Immature natural killer cell (primary cell): ENCODE measurements at places on chromosomes 12 and 14.

DNA sequence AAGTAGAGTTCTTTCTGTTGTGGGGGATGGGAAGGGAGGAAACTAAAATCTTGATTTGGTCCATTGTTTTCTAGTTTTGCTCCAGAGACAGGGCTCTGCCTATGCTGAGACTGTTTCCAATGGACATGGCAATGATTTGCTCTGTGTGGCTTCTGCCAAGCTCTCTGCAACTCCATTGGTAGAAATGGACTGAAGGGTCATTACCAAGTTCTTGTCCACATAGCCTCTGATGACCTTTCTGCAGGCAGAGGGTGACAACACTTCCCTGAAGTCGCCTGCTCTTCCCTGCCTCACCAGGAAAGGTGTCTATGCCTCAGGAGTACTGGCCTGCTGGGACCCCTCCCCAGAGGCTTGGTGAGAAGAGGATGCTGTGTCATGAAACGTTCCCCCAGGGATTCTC lies 39.5 kb upstream of the NOS1 start:
- no peak for DNase-seq
- H3K27ac ChIP-seq, result no peak overlapping the region
- no peaks in the 10 kb centered on the region for H3K4me1 ChIP-seq
- H3K4me3 ChIP-seq, result no peak overlapping the region

GRCh38 chr14:23612354-23612732 lies 23.8 kb upstream of the DHRS2 start:
- H3K4me3 ChIP-seq, result no peak overlapping the region
- H3K27me3 ChIP-seq, result peaks cover 2% of the 10 kb centered on the region
- H3K36me3 ChIP-seq, result no peaks in the 10 kb centered on the region
- no peak overlapping the region for H3K27ac ChIP-seq

DNA sequence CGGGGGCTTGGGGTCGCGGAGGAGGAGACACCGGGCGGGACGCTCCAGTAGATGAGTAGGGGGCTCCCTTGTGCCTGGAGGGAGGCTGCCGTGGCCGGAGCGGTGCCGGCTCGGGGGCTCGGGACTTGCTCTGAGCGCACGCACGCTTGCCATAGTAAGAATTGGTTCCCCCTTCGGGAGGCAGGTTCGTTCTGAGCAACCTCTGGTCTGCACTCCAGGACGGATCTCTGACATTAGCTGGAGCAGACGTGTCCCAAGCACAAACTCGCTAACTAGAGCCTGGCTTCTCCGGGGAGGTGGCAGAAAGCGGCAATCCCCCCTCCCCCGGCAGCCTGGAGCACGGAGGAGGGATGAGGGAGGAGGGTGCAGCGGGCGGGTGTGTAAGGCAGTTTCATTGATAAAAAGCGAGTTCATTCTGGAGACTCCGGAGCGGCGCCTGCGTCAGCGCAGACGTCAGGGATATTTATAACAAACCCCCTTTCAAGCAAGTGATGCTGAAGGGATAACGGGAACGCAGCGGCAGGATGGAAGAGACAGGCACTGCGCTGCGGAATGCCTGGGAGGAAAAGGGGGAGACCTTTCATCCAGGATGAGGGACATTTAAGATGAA lies 630 bp downstream of the FOS start:
- peaks cover 69% of the 10 kb centered on the region for H3K4me1 ChIP-seq
- H3K36me3 ChIP-seq, result peaks cover 13% of the 10 kb centered on the region
- peak; percentile 75 for DNase-seq
- peaks cover 82% of the 10 kb centered on the region for H3K27me3 ChIP-seq
- H3K27ac ChIP-seq, result peak overlapping the region; percentile 93

GRCh38 chr12:102232036-102232435 lies 34.4 kb upstream of the PMCH start:
- peaks cover 2% of the 10 kb centered on the region for H3K27me3 ChIP-seq
- no peak for DNase-seq
- H3K4me3 ChIP-seq, result no peak overlapping the region
- H3K4me1 ChIP-seq, result no peaks in the 10 kb centered on the region
- no peak overlapping the region for H3K27ac ChIP-seq
- H3K36me3 ChIP-seq, result no peaks in the 10 kb centered on the region

DNA sequence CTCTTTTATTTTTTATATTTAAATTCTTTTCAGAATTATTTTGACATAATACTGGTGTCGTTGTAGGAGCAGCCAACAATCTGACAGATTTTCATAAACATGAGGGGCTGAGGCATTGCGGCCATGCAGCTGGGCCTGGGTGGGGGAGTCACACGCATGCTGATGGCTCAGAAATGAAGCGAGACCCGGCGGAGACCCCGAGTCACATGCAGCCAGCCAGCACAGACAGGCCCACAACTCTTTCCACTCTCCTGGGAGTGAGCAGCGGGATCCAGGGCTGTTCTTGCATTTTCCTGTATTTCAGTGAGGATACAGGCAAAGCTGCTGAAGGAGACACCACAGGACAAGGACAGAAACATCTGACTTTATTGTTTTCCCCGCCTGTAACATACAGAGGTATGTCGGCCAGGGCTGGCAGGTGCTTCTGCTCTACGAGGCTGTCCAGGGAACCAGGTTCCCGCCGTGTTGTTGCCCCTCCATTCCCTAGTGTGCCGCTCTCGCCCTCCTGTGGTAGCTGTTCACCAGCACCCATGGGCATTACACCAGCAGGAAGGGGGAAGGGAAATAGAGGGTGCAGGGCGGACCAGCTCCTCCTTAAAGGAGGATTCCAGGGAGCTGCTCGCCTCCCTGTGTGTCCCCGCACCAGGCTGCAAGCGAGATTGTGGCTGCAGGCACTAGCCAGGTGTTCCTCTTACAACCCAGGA lies 30.5 kb downstream of the FZD10 start:
- no peaks in the 10 kb centered on the region for H3K4me1 ChIP-seq
- H3K4me3 ChIP-seq, result no peak overlapping the region
- no peak for DNase-seq
- H3K27ac ChIP-seq, result no peak overlapping the region

DNA sequence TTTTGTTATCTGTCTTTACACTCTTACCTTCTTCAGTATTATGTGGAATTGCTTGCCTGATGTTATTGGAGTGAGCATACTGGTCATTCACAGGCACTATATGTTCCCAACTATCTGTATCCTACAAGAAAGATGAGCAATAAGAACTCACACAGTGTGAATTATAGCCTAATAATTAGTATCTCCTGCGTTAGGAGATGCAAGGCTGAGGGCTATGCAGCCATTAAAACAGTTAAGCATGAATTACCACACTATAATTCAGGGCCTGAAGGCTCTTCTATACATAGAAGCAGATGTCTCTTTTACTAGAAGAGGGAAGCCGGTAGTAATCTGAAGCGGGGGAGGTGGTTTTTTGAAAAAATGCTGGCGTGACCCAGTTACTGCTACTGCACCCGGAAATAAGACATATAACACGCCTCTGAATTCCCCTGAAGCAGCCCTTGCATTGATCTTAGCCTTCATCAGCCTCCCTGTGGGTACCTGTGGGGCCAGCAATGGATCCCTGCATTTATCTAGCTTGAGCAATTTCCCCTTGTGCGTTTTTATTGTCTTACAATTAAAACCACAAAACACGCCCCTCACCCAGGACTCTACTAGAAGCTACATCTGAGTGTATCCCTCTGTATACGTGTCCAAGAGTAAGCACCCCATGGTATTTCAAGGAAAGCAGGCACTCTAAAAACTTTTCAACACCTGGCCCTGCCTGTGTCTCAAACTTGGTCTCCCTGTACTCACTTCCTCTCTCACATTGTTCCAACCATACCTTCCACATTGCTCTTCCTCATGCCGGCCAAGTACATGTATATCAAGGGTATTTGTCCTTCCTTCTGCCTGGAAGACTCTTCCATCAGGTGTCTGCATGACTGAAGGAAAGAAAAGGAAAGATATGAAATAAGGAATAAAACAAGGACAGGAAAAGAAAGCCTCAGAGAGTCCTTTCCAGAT lies 210.9 kb upstream of the ARID2 start:
- peak overlapping the region; percentile 92 for H3K27ac ChIP-seq
- H3K36me3 ChIP-seq, result peaks cover 10% of the 10 kb centered on the region
- peak; percentile 54 for DNase-seq
- peaks cover 24% of the 10 kb centered on the region for H3K4me1 ChIP-seq
- peak overlapping the region; percentile 67 for H3K4me3 ChIP-seq
- H3K27me3 ChIP-seq, result peaks cover 2% of the 10 kb centered on the region
